Left lung (tissue), 14 donors: ENCODE measurements at places on chromosomes 1 and 21. TPM values are rescaled to one million over a fixed set of nuclear protein-coding genes. Genes with fewer than 3 reads are reported as not detected.

DNA sequence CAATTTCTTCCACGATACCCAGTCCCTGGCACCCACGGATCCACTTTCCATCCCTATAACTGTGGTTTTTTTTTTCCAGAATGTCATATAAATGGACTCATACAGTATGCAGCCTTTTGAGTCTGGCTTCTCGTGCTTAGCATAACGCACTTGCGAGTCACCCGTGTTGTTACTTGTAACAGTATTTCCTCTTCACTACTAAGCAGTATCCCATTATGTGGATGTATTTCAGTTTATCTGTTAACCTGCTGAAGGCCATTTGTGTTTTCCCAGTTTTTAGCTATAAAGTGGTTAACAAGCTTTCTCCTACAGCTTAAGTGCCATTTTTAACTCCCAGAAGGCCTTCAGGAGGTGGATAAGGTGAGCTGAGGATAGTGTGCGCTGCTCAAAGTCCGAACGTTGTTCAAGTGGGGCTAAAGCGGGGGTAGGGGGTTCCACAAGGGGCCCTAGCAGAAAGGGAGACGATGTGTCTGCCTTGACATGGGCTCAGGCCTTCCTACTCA, 829 bp downstream of the ADAR start:
- no peak for DNase-seq
- H3K27me3 ChIP-seq = no peaks in the 10 kb centered on the region
- H3K27ac ChIP-seq = peak overlapping the region; percentile 99

DNA sequence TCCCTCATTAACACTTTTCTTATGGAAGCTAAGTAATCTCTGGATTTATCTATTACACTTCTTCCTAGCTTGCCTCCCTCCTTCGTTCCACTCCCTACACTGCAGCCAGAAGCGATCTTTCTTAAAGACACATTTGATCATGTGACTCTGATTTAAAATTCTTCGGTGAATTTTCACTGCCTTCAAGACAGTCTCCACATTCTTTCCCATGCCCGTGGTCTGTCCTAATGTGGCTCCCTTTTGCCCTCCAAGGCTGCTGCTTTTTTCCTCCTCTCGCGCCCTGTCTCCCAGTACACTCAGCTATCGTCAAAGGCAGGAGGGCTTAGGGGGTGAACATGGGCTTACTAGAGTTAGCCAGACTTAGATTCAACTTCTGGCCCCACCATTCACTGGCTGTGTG, 64.4 kb downstream of the SDCCAG8 start:
- no peak for DNase-seq
- H3K27ac ChIP-seq = no peak overlapping the region
- peaks cover 18% of the 10 kb centered on the region for H3K4me1 ChIP-seq
- H3K27me3 ChIP-seq = no peaks in the 10 kb centered on the region

- peak overlapping the region; percentile 53 for H3K27ac ChIP-seq
- peak; percentile 57 for DNase-seq
- H3K36me3 ChIP-seq = no peaks in the 10 kb centered on the region
- H3K27me3 ChIP-seq = no peaks in the 10 kb centered on the region
Measured at GRCh38 chr1:116498789-116499628, 71.8 kb downstream of the CD58 start.

FBLIM1 gene
- total RNA-seq = 52.3 TPM

DNA sequence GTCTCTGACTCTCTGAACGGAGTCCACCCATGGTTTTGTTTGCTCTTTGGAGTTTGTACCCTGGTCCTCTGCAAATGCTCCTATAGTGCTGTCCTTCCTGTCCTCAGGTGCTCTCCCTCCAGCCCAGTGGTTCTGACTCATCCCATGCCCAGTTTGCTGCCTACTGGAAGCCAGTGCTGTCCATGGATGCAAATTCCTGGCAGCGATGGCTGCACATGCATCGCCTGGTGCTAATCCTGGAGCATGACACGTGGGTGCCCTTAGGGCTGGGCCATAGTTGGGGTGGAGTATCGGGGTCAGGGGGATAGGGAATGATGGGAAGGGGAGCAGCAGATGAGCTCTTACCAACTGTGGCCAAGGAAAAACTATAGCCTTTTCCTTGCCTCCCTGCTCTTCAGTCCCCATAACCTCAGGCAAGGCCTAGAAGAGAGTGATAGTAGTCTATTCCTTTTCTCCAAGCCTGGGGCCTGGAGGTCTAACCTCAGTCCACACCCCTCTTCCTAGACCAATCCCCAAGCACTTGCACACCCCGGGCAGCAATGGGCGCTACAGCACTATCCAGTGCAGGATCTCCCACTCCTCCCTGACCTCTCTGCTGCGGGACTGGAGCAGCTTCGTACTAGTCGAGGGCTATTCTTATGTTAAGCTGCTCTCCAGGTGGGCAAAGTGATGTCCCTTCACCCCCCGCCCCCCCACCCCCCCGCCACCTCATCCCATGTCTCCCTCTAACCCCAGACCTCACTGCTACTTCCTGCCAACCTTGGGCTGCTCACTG, 31.6 kb downstream of the HYI start:
- no peak overlapping the region for H3K4me3 ChIP-seq
- no peak overlapping the region for H3K27ac ChIP-seq
- peaks cover 95% of the 10 kb centered on the region for H3K36me3 ChIP-seq
- no peaks in the 10 kb centered on the region for H3K27me3 ChIP-seq

DNA sequence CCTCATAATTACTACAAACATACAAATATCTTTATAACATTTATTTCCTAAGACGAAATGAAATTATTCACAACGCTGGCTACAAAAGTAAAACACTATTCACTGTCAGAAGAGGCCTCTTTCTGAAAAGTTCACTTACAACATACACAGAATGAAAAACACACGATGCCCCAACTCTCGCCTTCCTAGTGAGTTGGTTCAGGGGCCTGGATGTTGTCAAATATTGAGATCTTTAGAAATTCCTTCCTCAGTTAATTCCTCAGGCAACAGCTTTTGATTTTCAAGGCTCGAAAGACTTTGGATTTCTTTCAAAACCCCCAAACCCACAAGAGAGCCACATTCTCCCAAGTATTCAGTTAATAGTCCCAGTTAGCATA, 14.2 kb upstream of the KCNE1 start:
- no peaks in the 10 kb centered on the region for H3K36me3 ChIP-seq
- H3K4me3 ChIP-seq = peak overlapping the region; percentile 23
- DNase-seq = no peak
- H3K4me1 ChIP-seq = peaks cover 66% of the 10 kb centered on the region
- no peaks in the 10 kb centered on the region for H3K27me3 ChIP-seq
- H3K27ac ChIP-seq = peak overlapping the region; percentile 89

DNA sequence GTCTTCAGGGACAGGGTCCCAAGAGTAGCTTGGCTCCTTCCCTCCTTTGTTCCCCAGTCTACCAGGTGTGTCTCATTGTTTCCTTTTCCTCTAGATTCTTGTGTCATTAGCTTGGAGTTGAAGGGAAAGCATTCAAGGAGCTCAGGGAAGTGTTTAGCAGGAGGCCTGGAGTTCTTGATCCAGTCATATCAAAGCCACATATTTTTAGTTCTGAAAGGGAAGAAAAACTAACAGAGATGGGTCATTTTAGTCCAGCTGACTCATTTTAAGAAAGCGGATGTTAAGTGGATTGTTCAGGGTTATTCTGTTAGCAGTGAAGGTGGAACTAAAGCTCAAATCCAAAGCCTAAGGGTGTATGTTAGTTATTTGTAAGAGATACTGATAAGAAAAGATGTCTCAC, 721 bp downstream of the C1orf54 start:
- H3K27me3 ChIP-seq = no peaks in the 10 kb centered on the region
- H3K27ac ChIP-seq = peak overlapping the region; percentile 58
- no peaks in the 10 kb centered on the region for H3K36me3 ChIP-seq

TNFRSF18 gene
- total RNA-seq = 1.3 TPM

DNA sequence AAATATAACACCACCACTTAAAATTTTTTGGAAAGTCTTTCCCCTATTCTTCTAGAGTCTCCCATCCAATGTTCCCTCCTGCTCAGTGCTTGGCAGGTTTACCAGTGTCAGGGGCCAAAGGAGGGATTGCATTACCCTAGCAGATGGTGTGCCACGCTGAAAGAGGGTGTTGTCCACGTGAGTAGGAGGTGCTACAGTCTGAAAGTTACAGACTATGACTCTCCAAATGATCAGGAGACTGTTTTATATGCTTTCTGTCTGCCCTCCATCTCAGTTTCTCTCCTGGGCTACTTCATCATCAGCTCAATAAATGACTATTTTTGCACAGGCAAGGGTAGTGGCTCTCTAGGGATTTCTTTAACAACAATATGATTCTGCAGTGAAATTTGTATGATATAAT, 31.3 kb upstream of the ANGPTL7 start:
- DNase-seq = no peak
- no peaks in the 10 kb centered on the region for H3K27me3 ChIP-seq
- no peaks in the 10 kb centered on the region for H3K36me3 ChIP-seq
- H3K27ac ChIP-seq = no peak overlapping the region
- H3K4me3 ChIP-seq = no peak overlapping the region

FAM72D gene
- 0.84 TPM for total RNA-seq

GRCh38 chr1:1779691-1780597, 1.7 kb upstream of the NADK start:
- peak overlapping the region; percentile 69 for H3K4me3 ChIP-seq
- peaks cover 48% of the 10 kb centered on the region for H3K4me1 ChIP-seq
- H3K27me3 ChIP-seq = no peaks in the 10 kb centered on the region
- no peaks in the 10 kb centered on the region for H3K36me3 ChIP-seq
- no peak for DNase-seq
- peak overlapping the region; percentile 95 for H3K27ac ChIP-seq

MEX3A gene
- 3.6 TPM for total RNA-seq

DNA sequence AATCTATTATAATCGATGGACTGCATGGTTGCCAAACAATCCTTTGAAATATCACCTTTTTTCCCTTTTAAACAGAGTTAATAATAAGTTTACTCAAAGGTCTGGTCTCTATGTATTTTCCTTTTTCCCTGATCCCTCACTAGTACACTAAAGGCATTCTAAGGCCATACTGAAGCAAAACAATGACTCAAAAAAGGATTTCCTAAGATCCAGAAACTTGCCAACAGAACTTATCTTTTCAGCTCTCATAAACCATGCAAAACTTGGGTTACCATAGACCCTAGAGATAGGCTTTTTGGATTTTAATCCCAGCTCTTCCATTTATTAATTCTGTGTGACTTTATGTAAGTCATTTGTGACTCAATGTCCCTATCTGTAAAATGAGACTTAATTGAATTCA, 77.1 kb downstream of the IFI44 start:
- H3K4me3 ChIP-seq = no peak overlapping the region
- no peaks in the 10 kb centered on the region for H3K27me3 ChIP-seq
- no peaks in the 10 kb centered on the region for H3K4me1 ChIP-seq

- H3K36me3 ChIP-seq = no peaks in the 10 kb centered on the region
- no peaks in the 10 kb centered on the region for H3K27me3 ChIP-seq
- DNase-seq = no peak
Measured at GRCh38 chr1:230875370-230875769, 7.0 kb upstream of the C1orf198 start.

- DNase-seq = no peak
- H3K27me3 ChIP-seq = no peaks in the 10 kb centered on the region
- no peaks in the 10 kb centered on the region for H3K36me3 ChIP-seq
- no peak overlapping the region for H3K27ac ChIP-seq
- H3K4me1 ChIP-seq = no peaks in the 10 kb centered on the region
- no peak overlapping the region for H3K4me3 ChIP-seq
Measured at GRCh38 chr21:36640174-36640720, 58.7 kb upstream of the SIM2 start.

DNA sequence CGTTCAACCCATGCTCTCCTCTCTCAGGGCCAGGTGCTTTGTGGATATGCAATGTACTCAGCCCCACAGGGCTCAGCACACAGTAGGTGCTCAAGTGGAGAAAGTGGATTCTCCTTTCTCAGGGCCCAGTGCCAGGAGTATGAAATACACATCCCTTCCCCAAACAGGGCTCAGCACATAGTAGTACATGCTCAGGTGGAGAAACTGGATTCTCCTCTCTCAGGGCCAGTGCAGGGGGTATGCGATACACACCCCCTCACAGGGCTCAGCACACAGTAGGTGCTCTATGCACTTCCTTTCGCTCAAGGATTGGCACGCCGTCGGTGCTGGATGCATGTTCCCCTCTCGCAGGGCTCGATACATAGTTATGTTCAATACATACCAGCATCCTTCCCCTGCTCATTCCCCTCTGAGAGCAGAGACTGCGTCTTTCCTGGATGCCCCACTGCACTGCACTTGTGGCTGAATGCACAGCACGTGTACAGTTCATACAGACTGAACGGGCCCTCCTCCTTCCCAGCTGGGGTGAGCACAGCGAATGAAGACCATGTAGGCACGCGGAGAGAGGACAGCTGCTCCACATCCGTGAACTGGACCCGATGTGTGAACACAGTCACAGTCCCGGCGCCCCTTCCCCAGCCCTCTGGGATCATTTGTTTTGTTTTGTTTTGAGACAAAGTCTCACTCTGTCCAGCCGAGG, 16.6 kb upstream of the DISP3 start:
- H3K36me3 ChIP-seq = no peaks in the 10 kb centered on the region
- H3K27ac ChIP-seq = no peak overlapping the region
- H3K27me3 ChIP-seq = no peaks in the 10 kb centered on the region
- no peak for DNase-seq
